ENCODE measurements at places on chromosomes 16 and 17.

GRCh38 chr16:66681676-66682075 is 14.9 kb downstream of the CMTM4 start:
- DNase-seq: no peak

DNA sequence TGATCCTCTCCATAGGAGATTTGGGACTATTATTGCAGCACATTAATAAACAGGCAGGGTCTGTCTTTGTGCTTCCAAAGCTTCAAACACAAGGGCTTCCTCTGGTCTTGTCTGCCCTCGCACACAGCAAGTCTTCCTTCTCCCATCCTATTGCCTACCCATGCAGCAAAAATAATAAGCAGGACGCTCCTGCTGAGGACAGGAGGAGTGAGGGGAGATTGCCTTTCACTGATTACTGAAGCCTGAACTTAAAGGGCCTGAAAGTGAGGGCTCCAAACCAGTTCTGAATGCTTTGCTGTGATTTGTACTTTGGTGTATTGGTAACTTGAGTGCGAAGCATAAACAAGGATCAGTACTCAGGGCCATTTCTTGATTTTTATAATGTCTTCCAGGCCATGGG is 197.6 kb upstream of the XYLT1 start:
- no peak for DNase-seq

DNA sequence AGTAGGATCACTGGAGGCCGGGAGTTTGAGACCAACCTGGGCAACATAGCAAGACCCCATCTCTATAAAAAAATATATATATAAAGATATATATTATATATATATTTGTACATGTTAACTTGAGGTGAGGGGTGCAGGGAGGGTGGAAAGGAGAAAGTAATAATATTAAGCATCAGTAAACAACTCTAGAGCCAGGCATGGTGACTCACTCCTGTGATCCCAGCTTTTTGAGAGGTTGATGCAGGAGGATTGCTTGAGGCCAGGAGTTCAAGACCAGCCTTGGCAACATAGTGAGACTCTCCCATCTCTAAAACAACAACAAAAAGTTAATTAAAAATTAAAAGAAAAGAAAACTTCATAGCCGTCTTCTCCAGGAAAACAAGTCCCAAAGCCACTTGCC is 61.7 kb upstream of the SMURF2 start:
- DNase-seq: no peak

DNA sequence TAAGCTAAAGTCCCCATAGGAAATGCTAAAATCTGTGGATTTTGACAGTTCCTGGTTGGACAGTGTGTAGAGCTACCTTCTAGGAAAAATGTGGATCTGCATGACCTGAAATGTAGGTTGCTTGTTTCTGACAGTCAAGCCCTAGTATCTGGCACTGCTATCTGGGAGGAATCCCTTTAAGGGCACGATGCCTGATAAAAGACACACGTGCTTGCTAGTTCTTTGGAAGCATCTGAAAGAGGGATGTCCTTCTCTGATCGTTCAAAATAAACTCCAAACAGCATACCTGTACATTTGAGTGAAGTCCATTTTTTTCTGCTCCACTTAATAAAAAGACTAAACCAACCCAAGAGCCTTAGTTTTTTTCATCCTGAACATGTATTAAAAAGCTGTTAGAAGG is 101.3 kb downstream of the CDK5R1 start:
- DNase-seq: no peak

DNA sequence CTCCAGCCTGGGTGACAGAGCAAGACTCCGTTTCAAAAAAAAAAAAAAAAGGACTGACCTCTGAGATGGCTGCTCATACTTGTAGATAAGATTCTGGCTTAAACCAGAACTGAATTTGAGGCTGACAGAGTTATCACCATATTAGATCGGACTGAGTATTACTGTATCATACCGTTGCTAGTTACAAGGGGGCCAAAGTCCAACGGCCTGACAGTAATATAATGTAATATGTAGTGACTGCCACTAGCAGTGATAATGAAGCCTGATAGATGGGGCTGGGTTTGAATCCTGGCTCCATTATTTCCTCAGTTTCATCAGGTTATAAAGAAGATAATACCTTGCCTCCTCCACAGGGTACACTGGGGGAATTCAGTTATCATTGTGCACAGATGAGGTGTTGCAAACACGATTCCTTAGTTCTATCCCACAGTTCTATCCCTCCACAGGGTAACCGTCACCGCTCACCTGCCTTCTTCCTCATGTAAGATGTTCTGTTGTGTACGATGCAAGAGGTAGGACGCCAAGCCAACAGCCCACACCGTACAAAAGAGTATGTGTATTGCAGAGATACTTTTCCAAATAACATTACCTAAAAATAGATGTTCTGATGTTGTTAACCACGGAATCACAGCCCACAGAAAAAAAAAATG is 5.2 kb downstream of the TMEM220 start:
- DNase-seq: no peak

DNA sequence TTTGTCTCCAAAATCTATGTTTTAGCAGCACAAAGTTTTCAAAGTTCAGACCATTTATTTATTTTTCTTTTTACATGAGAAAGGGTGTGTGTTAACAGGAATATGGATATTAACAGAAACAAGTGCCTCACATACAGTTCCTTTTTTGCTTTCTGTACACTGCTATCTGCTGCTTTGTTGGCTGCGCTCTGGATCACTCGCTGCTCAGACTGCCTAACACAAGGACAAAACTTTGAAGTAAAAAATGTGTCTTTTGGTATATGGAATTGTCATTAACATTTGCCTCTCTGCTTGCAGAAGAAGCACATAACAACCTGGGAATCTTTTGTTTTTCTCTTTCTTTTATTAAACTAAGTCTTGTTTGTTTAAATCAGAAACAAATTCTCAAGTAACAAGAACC is 262.8 kb downstream of the ZFHX3 start:
- DNase-seq: no peak

DNA sequence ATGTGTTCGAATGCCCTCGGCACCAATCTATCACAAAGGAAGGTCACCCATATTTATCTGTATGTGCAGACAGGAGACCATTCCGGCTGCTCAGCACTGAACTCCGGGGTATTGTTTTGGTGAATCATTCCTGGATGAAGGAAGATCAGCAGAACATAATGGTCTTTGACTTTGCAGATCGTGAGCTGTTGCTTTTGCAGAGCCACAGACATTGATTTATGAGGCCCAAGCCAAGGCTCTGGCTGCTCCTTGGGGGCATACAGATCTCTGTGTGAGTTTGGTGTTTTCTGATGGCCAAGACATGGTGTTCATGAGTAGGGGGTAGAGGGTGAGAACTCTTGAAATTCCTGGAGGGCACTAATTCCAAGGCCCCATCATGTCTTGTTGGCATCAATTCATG is 458.8 kb upstream of the HSBP1 start:
- no peak for DNase-seq

DNA sequence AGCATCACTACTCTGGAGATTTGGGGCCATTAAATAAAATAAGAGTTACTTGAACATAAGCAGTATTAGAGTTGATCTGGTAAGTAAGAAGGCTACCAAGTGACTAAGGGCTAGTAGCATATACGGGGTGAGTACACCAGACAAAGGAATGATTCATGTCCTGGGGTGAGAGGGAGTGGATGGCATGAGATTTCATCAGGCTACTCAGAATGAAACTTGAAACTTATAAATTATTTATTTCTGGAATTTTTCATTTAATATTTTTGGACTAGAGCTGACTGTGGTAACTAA is 2.3 kb downstream of the SLFN5 start:
- peak; percentile 80 for DNase-seq

DNA sequence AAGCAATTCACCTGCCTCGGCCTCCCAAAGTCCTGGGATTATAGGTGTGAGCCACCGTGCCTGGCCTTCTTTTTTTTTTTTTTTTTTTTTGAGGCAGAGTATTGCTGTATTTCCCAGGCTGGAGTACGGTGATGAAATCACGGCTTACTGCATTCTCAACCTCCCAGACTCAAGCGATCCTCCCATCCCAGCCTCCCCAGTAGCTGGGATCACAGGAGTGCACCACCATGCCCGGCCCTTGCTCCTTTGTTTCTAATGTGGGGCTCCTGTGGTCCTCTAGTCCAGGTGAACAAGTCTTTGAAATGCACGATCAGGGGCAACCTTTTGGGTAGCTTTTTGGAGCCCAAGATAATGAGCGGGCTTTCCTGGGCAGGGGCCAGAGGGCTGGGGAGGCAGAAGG is 23.2 kb downstream of the CMIP start:
- DNase-seq: no peak

DNA sequence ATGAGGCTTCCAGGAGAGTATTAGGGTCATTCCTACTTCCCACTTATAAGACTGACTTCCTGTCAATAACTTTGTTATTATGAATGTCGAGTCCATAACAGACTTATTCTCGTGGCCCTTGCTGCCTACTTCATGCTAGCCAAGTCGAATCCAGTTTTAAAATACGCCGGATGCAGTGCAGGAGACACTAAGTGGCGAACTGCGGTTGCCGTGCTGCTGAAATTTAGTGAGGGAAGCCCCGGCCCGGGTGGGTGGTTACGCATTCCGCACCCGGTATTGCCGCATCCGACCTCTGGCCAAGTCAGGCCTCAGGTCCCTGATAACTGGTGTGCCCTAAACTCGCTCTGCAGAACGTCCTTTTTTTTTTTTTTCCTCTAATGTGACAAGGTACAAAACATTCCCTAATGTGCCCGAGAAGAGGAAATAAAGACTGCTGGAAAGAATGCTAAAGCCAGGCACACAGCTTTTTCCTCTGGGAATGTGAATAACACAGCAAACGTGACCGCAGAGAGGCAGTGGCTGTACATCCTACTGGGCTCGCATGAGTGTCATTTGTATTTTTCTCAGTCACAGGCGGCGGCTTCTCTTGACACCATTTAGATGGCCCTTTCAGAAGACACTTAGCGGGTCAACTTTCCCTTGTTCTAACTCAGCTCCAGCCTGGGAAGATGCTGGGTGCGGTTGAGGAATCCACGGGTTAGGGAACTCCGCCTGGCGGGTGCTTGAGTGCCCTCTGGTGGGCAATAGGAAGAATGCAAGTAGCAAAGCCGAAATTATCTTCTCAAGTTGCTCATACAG is 7.1 kb upstream of the AKTIP start:
- DNase-seq: peak; percentile 44

GRCh38 chr17:3469529-3469928 is 2.1 kb downstream of the SPATA22 start:
- no peak for DNase-seq

GRCh38 chr17:31596382-31597323 is 205.2 kb downstream of the RAB11FIP4 start:
- DNase-seq: peak; percentile 90

- no peak for DNase-seq
These were observed 49.8 kb downstream of the BRD7 start for GRCh38 chr16:50318796-50319578.
